ENCODE measurements at places on chromosomes 5 and 9.

DNA sequence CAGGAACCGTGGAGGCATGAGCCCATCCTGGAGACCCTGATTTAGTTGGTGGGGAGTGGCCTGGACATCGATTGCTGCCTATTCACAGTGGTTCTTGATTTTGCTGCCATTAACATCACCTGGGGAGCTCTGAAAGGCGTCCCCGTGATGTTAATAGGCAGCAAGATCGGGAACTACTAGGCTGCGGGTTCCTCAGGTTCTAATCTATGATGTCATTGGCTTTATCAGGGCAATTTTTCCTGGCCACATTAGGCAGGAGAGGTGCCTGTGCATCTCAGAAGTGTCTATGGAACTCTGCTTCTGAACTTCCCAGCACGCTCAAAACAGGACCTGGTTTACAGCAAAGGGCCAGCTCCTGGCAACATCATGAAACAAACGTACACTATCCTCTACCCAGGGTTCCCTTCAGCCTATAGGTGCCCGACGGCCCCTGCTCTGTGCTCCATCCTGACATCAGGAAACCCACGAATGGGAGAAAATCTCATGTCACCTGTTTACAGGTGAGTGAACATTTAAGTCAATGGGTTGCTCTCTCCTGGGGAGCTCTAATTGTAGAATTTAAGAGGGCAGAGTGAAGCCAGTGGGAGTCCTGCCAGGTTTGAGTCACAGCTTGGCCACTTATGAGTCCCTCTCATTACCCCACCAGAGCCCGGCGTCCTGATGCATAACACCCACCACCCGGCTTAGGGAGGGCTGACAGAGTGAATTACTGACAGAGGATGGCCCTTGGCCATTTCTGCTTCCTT is 49.4 kb downstream of the ROPN1L start:
- DNase-seq = no peak

DNA sequence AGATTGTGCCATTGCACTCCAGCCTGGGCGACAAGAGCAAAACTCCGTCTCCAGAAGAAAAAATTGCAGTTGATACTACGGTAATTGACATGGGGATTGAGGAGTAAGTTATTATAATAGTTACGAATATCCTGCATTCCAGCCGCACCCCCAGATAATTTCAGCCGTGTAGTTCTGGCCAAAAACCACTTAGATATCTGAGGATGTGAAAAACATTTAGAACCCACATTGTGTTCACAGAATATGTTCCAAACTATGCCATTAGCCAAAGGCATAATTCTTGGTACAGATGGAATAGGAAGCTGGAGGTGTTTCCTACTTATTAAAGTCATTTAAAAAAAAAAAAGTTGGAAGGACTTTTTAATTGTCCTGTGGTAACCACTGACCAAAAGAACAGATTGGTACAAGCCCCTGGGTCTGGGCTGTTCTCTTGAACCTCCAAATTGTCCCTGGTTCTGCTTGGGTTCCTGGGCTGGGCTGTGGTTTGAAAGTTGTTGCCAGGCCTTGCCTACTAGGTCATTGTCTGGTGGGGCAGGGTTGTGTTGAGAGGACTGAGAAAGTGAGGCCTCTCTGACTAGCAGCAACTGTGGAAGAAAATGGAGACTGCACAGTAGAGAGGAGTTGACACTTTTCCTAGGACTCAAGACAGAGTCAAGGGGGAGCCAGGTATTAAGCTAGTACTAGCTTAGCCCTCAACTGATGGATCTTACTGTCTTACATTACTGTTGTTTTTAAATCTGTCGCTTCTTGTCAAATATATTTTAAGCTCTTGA is 198.8 kb downstream of the NR3C1 start:
- DNase-seq = no peak

- DNase-seq = no peak
These were observed 174.6 kb upstream of the DAPK1 start for GRCh38 chr9:87322840-87323635.

DNA sequence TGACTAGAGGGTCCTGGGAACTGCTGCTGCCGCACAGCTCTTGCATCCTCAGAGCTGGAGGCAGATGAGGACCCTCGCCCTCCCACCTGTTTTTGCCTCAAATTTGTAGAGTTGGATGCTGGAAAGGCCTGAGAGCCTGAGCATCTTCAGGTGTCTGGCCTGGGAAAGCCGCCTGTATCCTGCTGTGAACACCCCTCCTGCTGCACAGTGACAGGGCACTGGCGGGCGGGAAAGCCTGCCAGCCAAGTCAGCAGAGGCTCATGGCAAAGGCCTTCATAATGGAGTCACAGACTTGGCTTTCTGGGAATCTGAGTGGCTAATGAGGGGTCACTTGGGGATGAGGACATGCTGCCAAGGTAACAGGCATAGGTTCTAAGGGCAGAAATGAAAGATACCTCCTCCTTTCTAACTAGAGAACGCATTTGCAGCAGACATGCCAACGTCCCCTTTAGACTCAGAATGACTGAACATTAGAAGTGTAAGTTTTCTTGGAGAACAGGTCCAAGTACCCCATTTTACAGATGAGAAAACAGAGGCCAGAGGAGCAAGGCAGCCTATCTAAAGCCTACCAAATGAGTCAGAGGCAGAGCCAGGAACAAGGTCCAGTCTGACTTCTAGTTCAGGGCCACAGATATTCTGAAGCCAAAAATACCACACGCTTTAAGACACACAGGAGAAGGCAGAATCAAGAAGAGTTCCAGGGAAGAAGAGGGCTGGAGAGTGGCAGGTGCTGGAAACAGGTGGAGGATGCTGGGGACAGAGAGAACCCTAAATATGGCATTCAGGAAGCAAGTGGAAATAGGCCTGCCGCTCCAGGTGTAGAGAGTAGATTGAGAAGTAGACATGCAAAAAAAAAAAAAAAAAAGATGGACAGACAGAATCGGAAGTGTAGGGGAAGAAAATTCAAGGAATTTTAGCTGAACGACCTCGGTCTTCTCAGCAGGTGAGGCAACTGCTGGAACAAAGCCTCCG is 44.1 kb downstream of the EPB41L4B start:
- DNase-seq = no peak

DNA sequence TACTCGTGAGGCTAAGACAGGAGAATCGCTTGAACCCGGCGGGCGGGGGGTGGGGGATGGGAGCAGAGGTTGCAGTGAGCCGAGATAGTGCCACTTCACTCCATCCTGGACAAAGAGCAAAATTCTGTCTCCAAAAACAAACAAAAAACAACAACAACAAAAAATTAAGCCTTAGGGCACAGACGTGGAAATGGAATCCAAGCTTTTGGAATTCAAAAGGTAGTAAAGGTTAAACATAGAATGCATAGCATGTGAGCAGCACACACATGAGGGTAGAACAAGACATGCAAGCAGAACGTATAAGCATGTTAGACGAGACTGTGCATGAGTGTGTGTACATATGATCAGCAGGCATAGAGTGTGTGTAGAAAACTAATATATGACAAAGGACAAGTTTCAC is 68.0 kb downstream of the PTBP3 start:
- DNase-seq = no peak

GRCh38 chr9:129559506-129559881 is 61.4 kb downstream of the C9orf50 start:
- no peak for DNase-seq

- no peak for DNase-seq
These were observed 7.4 kb upstream of the KLF4 start for GRCh38 chr9:107496976-107497375.

GRCh38 chr9:33426843-33427293 is 20.5 kb downstream of the AQP3 start:
- no peak for DNase-seq

- DNase-seq = no peak
These were observed 46.8 kb downstream of the FREM1 start for GRCh38 chr9:14863402-14863801.

DNA sequence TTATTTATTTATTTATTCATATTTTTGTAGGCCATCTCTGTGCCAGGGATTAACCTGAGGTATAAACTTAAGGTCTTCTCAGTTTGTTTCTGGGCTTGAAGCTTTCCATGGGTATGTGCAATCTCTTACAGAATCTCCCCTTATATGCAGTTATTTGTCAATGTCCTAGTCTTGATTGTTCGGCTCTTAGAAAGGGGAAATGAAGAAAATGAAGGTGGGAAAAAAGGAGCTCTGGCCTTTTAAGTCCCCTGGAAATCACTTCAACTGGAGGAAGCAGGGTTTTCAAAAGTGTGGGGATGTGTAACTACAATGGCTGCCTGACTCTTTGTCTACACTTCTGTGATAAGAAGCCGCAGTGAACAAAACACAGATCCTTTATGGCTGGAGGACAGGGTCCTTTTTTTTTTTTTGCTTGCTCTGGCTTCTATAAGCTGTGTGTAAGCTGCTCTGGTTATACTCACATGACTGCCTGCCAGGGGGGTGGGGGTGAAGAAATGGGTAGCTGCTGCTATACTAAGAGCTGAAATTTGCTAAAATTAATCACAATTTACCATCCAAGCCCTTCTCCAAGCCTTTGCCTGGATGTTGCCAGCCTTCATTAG is 33.7 kb downstream of the CENPP start:
- DNase-seq = no peak

DNA sequence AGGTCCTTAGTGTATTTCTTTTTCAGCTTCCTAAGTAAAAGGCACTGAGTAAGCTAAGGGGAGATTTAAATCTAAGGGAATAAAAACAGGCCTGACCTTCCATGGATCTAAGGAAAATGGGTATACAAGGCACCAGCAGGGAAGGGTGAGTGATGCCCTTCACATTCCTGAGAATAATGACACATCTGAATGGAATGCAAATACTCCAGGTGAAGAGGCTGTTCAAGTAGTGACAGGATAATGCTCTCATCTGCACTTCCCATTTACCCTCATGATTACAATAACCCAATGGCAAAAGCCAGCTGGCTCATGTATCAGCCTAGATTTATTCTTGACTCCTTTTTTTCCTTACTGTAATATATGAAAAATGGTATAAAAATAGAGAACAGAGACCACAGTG is 216.2 kb upstream of the ACTBL2 start:
- no peak for DNase-seq

DNA sequence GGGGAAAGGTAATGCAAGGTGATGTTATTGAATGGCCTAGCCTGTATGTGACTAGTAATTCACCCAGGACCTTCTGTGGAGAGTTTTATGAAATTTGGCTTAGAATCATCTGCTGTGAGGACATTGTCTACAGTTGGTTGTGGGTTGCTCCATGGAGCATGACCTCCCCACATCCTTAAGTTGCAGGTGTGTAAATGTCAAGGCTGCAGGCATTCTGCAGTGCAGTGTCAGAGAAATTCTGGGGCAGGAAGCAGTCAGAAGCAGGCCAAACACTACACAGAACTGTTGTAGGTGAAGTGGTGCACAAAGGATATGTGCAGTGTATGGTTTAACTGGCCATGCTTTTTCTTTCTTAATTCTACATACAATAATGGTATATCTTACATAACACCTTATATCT is 588.3 kb downstream of the EBF1 start:
- DNase-seq = no peak

GRCh38 chr9:11443631-11444030 is 830.8 kb upstream of the PTPRD start:
- no peak for DNase-seq

GRCh38 chr5:146203872-146204192 is 427 bp downstream of the RBM27 start:
- DNase-seq = no peak

DNA sequence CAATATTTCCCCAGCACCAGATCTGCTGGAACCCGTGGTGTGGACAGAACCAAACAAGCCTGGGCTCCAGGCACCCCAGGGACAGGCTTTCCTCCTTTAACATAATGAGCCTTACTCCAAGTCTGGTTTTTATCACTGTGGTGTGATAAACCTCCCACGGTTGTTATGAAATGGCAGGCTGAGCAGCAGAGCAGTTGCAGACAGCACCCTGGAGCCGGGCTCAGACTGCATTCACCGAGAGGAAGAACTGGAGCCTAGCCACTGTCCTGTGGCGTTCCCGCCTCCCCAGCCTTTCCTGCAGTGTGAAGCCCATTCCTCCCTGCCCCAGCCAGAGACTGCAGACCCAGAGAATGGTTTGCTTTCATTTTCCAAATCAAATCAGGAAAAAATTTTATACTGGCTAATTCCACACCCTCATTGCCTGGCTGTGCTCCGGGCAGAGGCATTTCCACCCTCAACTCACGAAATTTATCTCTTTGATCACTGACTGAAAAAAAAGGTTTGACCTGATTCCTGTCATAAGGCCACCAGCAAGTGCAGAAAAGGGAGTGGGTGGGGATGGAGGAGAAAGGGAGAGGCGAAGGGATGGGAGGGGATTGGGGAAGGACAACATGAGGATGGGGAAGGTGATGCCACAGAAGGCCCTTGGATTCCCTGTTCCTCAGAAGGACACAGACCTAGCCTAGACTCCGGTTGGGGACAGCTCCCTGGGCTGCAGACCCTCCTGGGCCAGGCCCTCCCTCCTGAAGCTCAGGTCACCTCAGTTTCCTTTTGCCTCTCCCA is 18.9 kb downstream of the IPPK start:
- no peak for DNase-seq

DNA sequence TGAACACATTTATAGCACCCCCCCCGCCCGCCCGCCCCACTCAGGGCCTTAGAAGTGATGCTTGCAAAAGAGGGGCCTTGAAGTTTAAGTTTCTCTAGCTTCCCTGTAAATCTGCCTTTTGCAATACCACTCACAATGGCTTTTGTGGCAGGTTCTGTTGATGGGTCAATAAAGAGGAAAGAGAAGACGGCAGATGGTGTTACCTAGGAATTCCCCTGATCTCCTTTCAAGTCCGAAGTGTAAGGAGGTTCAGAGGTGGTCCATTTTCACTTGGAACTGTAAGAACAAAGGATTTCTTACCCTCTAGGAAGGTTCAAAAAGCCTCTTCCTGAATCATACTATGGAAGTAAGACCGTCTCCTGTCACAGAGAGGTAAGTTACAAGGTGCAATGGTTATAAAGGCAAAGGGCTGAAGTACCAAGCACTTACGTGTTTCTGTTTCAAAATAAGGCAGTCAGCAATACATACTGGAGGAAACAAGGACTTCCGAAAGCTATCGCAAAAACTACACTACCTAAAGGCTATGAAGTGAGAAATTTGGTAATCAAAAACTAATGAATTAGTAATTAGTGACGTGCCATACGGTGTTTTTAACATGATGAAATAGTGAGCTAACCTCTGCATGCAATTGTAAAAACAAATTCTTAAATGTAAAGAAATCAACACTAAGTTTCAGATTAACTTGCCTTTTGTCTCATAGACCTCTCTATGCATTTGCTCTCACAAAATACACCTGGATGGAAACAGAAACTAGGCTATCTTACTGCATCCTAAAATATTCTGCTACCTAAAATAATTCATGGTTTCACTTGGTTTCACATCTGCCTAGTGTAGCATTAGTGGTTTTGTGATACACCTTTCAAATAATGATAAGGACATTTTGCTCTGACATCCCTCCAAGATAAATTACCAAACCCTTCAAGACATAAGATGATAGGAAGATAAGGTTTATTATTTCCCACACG is 589.4 kb upstream of the FAM174A start:
- DNase-seq = no peak

Data from stimulated activated CD4-positive, alpha-beta T cell treated with anti-CD3 and anti-CD28 coated beads, TNF-alpha, amount 100 ng/mL, for 4 hours (primary cell).